NCI-H187 treated with DMSO at 0.1 percent for 48 hours (cell line): ENCODE measurements at places on chromosomes 1 and 21.

- no peak for DNase-seq
Measured at GRCh38 chr1:66271216-66271903, 262.6 kb upstream of the SGIP1 start.

- DNase-seq = no peak
Measured at GRCh38 chr1:58833166-58833565, 49.3 kb upstream of the JUN start.

DNA sequence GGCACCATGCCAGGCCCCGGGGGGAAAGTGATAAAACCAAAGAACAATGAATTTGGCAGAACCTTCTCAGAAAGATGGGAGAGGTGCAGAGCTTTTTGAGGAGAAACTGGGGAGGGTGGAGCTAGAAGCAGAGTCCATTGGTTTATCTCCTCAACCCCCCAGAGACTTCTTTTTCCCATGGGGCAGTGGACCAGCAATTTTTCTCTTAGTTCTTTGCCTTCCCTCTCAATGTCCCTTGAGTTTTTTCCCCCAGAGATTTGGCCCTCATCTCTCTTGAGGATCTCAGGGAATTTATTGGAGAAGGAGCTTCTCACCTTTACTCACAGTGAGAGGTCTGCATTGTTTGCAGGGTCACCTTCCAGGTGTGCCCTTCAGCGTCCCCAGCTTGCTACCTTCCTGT is 5.3 kb upstream of the ARHGEF11 start:
- DNase-seq = no peak

DNA sequence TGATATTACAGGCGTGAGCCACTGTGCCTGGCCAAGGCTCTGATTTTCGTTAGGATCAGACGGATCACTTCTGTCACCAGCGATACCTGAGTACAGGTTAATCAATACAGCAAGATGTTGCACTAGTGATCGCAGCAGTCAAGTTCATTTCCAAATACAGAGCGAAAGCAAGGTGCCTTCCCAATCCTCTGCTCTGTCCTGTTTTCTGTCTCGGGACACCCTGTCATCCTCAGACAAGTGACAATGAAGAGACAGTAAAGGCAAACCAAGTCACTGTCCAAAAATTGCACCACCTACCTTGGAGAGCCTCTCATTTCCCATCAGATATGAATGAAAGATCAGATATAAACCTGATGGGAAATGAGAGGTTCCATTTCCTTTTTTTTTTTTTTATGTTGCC is 5.6 kb upstream of the CLDN14 start:
- no peak for DNase-seq

- no peak for DNase-seq
Measured at GRCh38 chr1:228021355-228022030, 14.7 kb downstream of the WNT3A start.

DNA sequence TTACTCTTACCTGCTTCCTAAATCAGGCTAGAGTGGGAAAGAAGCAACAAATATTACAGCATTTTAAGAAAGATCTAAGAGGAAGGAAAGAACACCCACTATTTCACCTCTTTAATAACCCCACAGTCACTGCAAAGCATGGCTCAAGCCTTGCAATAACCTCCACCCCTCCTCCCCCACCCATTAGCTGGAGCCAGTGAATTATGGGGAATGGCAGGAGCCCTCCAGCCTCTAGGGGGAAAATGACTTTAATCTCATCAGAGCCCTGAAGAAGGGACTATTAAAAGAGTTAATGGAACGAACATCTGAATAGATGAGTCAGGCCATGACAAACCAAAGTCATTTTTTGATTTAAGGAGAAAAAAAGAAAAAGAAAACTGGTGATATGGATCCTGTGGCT is 630.7 kb upstream of the PLXNA2 start:
- no peak for DNase-seq

DNA sequence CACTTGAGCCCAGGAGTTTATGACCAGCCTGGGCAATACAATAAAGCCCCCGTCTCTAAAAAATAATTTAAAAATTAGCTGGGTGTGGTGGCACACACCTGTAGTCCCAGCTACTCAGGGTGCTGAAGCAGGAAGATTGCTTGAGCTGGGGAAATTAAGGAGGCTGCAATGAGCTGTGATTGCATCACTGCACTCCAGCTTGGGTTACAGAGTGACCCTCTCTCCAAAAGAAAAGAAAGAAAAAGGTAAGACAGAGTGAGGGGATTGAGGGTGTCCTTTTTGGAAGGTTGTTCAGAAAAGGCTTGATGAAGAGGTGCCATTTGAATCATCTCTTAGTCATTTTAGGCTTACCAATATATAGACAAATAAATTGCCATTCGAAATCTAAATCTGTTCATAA is 4.0 kb upstream of the SRRM1 start:
- DNase-seq = no peak

DNA sequence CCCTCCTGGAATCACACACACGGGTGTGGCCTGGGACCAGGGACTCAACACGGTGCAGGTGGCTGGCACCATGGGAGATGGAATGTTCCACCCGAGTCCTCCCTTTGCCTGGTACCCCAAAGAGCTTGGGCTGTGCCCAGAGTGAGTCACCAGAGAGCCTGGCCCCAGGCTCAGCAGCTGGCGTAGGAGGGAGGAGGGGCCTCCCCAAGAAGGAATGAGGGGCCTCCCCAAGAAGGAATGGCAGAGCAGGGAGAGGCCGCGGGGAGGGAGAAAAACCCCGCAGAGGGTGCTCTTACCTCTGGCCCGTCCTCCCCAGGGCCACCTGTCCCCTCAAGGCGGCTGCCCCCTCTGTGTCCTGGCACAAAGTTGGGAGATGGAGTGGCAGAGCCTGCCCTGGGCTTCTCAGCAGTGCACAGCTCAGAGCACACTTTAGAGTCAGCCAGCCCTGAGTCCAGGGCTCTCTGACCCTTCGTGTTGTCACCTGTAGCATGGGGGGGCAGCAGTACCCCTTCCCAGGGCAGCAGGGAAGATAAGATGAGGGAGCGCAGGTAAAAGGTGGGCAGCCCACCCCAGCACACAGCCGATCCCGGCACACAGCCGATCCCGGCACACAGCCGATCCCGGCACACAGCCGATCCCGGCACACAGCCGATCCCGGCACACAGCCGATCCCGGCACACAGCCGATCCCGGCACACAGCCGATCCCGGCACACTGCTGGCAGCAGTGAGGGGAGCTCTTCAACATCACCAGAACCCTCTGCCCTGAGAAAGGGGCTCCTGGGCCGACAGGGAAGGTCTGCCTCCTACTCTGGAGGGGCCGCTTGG is 20.2 kb upstream of the KCNAB2 start:
- no peak for DNase-seq

- no peak for DNase-seq
Measured at GRCh38 chr1:111392460-111392945, 35.0 kb downstream of the OVGP1 start.

GRCh38 chr1:19260211-19261138 is 8.9 kb downstream of the MRTO4 start:
- DNase-seq = peak; percentile 42

DNA sequence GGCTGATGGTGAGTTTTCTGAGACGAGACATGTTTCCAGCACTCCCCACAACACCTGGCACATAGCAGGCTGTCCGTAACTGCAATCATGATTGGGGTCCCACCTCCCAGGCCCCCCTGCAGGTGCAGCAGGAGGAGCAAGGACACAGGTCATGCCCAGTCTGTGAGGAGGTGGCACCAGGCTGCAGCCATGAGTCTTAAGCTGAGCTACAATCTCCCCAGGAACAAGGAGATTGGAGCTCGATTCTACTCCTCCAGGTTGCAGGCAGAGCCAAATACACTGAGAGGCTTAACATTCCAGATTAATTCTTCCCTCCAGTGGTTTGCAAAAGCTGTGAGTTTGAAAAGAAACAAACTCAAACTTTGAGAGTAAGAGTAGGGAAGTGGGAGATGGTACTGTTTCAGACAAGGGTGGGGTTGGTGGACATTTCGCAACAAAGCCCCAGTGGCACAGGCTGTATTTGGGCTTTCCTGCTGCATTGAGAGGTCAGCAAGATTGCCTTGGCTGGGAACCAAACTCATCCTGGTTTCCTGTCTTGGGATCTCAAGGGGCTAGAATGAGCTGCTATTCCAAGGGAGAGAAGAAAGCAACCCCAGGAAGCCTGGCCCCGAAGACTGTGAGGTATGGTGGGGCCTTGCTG is 64.8 kb upstream of the GALNT2 start:
- DNase-seq = no peak

DNA sequence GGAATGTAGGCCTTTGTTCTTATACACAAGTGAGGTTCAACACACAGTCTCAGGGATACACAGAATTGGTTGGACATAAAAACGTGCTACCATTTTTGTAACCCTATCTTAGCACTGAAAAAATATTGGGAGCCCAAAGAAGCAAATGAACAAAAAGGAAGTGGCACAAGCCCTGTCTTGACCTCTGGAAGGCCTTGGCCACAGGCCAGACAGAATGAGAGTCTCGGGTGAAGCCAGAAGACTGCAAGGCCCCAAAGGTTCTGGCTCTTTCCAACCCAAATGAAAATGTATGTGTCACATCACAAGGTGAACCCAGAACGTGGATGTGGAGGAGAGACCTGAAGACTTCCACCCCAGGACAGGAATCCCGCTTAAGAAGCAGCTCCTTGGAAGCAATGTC is 57.3 kb downstream of the PGBD5 start:
- no peak for DNase-seq

GRCh38 chr1:95021805-95022643 is 50.7 kb downstream of the ALG14 start:
- DNase-seq = no peak

GRCh38 chr1:161185732-161186311 is 8.5 kb upstream of the B4GALT3 start:
- no peak for DNase-seq

- no peak for DNase-seq
Measured at GRCh38 chr1:151197863-151198253, 494 bp upstream of the PIP5K1A start.

- no peak for DNase-seq
Measured at GRCh38 chr1:154264454-154264853, 8.0 kb upstream of the HAX1 start.

DNA sequence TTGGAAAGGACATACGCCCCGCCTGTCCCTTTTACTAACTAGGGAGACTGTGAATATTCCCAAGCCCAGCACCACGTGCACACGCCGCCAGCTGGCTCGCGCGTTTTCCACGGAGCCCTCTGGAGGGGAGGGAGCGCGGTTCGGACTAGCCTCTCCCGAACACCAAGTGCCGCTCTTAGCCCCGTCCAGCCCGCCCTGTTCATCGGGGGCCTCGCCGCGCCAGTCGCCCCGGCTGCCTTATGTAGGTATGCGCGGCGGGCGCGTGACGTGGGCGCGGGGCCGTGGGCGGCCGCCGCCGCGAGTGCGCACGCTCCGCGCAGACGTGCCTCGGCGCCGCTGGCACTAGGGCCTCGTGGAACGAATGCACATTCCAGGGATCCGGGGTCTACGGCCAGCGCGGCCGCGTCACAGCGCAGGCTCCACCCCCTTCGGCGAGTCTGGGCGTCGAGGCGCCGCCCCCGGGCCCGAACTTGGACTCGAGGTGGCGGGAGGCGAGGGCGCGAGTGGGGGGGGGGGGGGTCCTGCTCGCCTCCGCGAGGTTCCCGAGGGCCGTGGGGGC is 767 bp upstream of the IRF2BP2 start:
- DNase-seq = no peak

DNA sequence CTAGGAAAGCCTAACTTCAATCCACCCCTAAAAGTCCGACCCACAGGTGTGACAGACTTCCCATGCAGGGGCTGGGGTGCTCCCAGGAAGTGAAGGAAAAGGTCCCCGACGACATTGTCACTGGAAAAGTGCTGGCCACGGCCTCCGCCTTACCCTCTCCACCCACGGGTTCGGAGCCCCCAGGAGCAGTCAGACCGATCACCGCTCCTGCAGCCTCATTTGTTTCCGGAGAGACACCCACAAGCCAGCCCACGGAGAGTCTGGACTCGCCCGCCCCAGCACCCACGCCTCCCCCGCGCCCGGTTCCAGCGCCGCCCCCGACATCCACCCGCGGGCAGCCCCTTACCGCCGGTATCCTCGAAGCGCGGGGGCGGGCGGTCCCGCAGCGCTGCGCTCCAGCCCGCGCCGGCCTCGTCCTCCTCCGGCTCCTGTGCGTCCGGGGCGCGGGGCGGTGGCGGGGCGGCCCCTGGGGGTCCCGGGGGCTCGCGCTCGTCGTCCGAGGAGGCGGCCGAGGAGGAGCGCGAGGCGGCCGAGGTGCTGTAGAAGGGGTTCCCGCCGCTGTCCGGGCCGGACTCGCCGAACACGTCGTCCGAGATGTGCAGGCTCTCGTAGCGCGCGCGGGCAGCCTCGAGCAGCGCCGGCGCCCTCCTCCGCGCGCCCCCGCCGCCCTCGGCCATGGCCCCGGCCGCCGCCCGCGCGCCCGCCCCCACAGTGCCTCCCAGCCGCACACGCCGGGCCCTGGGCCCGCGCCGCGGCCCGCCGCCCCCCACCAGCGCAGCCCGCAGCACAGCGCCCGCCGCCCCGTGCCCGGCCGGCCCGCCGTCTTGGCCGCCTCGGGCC is 660 bp downstream of the PGBD5 start:
- DNase-seq = no peak

- no peak for DNase-seq
Measured at GRCh38 chr1:211132721-211133392, 1.1 kb downstream of the KCNH1 start.
